H9 (cell line): ENCODE measurements at places on chromosomes 3 and 15. TPM values are rescaled to one million over a fixed set of nuclear protein-coding genes. Genes with fewer than 3 reads are reported as not detected.

GRCh38 chr15:38111070-38111469, 141.6 kb upstream of the SPRED1 start:
- no peak for DNase-seq

- peak; percentile 44 for DNase-seq
Observed at GRCh38 chr3:22089284-22089683, 338.3 kb upstream of the ZNF385D start.

Gene SERINC4
- 0.17 and 0.26 TPM in 2 replicates for total RNA-seq

- DNase-seq = no peak
Observed at GRCh38 chr3:126264381-126264780, 84.0 kb upstream of the ALDH1L1 start.

Gene BFSP2
- total RNA-seq = not detected in 2 replicates

- no peak for DNase-seq
Observed at GRCh38 chr3:126154391-126155279, 25.8 kb downstream of the ALDH1L1 start.

Gene ARPP21
- not detected in 2 replicates for total RNA-seq

Gene ARL14
- total RNA-seq = not detected in 2 replicates

DNA sequence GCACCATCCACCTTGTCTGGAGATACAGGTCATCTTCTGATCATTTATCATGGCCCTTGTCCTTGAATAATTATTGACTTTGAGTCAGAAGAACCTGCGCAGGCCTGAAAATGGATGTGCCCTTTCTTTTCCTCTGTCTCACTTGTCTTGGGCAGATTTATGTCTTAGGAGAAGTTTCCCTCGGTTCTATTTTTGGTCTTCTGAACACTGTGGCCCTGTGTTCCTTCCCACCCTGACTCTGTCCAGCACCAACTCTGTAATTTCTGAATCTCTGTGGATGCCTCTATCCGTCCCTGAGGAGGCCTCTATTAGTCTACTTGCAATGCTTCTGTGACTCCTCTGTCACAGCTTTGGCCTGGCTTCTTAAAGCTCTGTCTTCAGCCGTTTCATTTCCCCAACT, 680.8 kb upstream of the CFAP20DC start:
- DNase-seq = no peak

Gene TLR9
- not detected in 2 replicates for total RNA-seq

Gene MB21D2
- total RNA-seq = 19.1 and 20.8 TPM in 2 replicates

Gene CLDND1
- total RNA-seq = 83.0 and 85.0 TPM in 2 replicates

GRCh38 chr3:14369675-14370669, 32.4 kb upstream of the SLC6A6 start:
- peak; percentile 90 for DNase-seq

- no peak for DNase-seq
Observed at GRCh38 chr3:46861605-46862368, 1.5 kb downstream of the MYL3 start.

GRCh38 chr3:146469150-146470017, at the start of gene PLSCR2:
Gene PLSCR2 (minus strand): TSS chr3:146469561. CDS start chr3:146459904, 9,657 bp downstream.
- peak; percentile 83 for DNase-seq
